ENCODE measurements at places on chromosomes 3 and 15.

GRCh38 chr3:33377489-33377888, 62.7 kb downstream of the UBP1 start:
- DNase-seq = no peak

GRCh38 chr3:99644746-99645145, 6.4 kb downstream of the COL8A1 start:
- DNase-seq = no peak

- DNase-seq = no peak
Observed at GRCh38 chr3:39127908-39128304, 20.4 kb downstream of the TTC21A start.

- DNase-seq = no peak
Observed at GRCh38 chr15:39801641-39802309, 19.1 kb upstream of the FSIP1 start.

GRCh38 chr3:137647179-137647578, 116.9 kb upstream of the SOX14 start:
- no peak for DNase-seq
